Activated CD8-positive, alpha-beta T cell treated with anti-CD3 and anti-CD28 coated beads for 36 hours (primary cell): ENCODE measurements at places on chromosomes 7 and 10.

- no peak for DNase-seq
Observed at GRCh38 chr10:32937911-32938424, 20.1 kb downstream of the ITGB1 start.

- no peak for DNase-seq
Observed at GRCh38 chr7:30925117-30925516, 13.5 kb downstream of the AQP1 start.

GRCh38 chr7:18913106-18913505 lies 204.3 kb downstream of the TWIST1 start:
- no peak for DNase-seq

DNA sequence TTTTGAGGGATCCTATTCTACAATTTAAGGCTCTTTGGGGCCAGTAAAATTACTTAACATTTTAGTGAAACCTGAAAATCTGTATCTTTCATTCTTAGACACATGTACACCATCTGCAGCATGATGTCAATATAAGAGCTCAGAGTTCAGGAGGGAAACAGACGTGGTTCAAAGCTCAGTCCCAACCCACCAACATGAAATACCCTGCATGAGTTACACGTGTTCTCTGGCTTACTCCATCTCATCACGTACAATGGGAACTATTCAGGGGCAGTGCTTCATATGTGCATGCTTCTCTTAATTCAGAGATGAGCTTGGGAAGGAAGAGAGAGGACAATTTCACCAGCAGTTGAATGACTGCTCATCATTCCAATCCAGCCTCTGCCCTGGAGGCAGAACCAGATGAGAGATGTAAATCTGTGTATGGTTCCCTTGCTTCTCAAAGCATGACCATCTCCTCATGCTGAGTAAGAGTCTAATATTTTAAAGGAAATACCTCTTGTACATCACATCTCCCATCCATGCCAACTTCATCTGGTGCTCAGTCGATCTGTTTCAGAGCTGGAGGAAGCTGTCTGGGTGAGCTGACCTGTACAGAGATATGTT lies 29.0 kb upstream of the ADAM12 start:
- no peak for DNase-seq

DNA sequence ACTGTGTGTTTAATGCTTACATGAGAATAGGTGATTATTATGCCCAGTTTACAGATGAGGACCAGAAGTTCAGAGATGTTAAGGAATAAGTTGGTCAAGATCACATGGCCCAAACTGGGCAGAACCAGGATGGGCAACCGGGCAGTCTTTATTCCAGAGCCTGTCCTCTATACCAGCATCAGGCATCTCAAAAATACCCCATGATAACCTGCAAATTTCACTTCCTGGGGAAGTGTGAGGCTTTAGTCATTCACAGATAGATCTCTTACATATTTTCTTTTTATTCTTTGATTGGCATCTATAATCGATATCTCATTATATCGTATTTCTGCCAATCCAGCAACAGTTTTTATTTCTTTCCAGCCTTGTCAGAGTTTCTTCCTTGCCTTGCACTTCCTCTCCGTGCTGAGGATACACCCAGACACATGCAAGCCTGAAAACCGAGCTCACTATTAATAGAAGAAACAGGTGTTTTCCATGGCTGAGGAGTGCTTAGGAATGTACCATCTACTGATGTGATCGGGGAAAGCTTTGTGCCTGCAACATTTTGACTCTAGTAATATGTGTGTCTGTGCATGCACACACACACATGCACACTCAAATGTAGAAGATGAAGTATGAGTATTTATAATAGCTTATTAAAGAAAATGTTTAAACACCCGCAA lies 82.4 kb downstream of the CREM start:
- no peak for DNase-seq

GRCh38 chr10:108490944-108491343 lies 1326.4 kb upstream of the SORCS1 start:
- no peak for DNase-seq

GRCh38 chr7:39602351-39602750 lies 21.0 kb upstream of the RALA start:
- no peak for DNase-seq
